ENCODE measurements at places on chromosomes 4 and X. TPM values are rescaled to one million over a fixed set of nuclear protein-coding genes. Genes with fewer than 3 reads are reported as not detected.

Gene FAM114A1
- 0.60 TPM for total RNA-seq

Gene RAB9B
- total RNA-seq, result 0.29 TPM

Gene LDB2
- total RNA-seq, result not detected

Gene CSAG3
- not detected for total RNA-seq

Gene PABPC1L2A
- not detected for total RNA-seq

Gene GABRG1
- total RNA-seq, result not detected

Gene FATE1
- not detected for total RNA-seq

Data from activated CD8-positive, alpha-beta T cell treated with anti-CD3 and anti-CD28 coated beads, Interleukin-2, amount 10 ng/mL, durations not matched to agents 7 days and 5 days (primary cell).